ENCODE measurements at places on chromosomes 6 and 20.

DNA sequence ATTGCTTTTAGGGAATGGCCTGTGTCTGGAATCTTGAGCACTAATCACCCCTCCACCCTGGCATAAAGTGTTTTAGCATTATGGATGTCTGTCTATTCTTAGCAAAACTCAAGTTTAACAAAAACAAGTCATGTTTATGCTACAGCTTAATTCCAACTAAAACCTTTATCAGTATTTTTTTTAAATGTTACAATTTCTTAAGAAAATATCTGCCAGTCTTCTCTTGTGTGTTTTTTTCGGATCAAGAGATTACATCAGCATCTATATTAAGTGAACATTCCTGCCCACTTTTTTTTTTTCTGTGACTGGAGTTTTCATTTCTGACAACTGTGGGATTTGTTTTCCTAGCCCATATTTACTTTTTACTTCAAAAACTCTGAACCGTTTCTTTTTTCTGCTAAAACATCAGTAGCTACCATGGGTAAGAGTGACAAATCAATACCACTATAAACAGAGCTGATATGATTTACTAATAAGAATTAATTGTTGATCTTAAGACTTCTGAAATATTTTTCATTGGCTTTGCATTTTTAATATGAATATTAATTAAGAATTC is 94.3 kb downstream of the EDN1 start:
- no peak for DNase-seq

DNA sequence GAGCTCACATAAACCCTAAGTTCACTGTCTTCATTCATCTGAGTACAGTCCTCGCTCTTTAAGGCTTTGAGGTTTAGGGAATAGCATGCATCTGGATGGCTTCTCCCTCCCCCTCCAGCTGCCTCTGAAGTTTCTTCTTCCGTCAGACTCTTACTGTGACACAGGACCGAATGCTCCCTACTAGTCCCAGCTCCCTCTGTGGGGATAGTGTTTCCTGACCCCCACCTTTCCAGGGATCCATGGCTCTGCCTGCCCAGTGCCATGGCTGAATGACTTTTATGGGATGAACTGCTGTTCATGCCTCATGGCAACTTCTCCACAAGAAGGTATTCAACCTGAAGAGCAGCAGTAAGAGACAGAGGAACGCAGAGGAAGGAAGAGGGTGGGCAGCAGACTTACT is 79.8 kb upstream of the EMILIN3 start:
- no peak for DNase-seq

DNA sequence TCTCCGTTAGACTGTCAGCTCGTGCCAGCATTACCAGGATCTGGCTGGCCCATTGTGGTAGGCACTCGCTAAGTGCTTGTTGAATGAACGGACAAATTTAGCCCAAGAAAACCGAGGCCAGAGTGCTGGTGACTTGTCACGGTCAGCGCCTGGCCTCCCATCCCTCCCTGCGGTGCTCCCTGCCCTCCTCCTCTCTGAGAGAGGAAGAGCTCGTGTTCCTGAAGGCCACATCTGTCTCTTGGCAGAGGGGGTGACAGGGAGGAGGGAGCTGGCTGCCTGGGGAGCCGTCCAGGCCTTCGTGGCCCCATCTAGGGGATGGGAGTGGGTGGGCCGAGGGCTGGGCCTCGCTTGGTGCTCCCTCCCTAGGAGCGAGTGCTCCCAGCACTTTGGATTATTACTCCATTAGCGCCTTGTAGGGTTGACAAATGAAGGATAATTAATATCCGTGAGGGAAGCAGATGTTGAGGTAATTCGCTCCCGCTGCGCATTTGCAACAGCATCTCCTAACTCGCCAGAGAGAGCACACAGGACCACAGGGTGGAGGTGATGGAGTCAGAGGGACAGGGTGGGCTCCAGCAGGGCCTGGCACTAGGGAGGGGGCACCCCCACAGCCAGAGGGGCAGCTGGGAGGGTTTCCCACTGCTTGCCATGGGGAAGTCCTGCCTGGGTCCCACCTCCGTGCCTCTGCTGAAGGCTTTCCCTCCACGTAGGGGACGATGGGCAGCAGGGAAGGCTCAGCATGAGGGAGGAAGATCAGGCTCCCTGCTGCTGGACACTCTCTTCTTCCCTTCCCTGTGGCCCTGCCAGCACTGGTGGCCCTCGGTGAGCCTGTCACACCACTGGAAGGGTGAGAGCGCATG is 37.0 kb downstream of the VSTM2L start:
- DNase-seq: no peak

DNA sequence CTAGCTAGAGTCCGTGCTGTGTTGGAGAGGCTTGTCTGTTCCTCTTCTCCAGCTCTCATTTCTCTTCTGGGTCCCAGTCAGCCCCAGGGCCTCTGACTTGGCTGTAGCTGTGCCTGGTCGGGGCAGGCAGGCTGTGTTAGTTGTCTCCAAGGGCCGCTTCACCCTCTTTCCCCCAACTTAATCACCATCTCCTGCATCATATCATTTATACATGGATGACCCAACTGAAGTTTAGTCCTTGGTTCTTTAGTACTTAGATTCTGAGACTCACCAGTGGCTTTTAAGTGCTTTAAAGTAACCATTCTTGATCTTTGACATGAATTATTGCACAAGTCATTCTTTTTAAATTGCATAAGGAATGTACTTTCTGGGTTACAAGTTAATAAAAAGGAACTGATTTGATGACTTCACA is 127.3 kb downstream of the RTN4IP1 start:
- no peak for DNase-seq

- no peak for DNase-seq
Measured at GRCh38 chr20:62460678-62461077, 15.1 kb downstream of the GATA5 start.

Data from stimulated activated CD8-positive, alpha-beta memory T cell treated with anti-CD3 and anti-CD28 coated beads, Interleukin-7, amount 100 ng/mL, for 24 hours (primary cell).